ENCODE measurements at places on chromosomes 16 and 17. TPM values are rescaled to one million over a fixed set of nuclear protein-coding genes. Genes with fewer than 3 reads are reported as not detected.

The RPRML gene
- total RNA-seq = not detected

The CLN3 gene
- 15.7 TPM for total RNA-seq

The NFAT5 gene
- 43.0 TPM for total RNA-seq

The SLC52A1 gene
- total RNA-seq = not detected

The ADAP2 gene
- 18.8 TPM for total RNA-seq

The HOXB7 gene
- 11.1 TPM for total RNA-seq

The MT4 gene
- not detected for total RNA-seq

The PROCA1 gene
- 1.2 TPM for total RNA-seq

The TEX14 gene
- 0.14 TPM for total RNA-seq

The LRRC75A gene
- 3.0 TPM for total RNA-seq

The CDK3 gene
- 2.9 TPM for total RNA-seq

The TPSG1 gene
- 0.52 TPM for total RNA-seq

The HYDIN gene
- 2.8 TPM for total RNA-seq

Data from posterior vena cava (tissue), 2 donors.